ENCODE measurements at places on chromosomes 16 and 17.

- DNase-seq, result no peak
These were observed 70.6 kb downstream of the IRF8 start for GRCh38 chr16:85969591-85969990.

- DNase-seq, result no peak
These were observed 54.5 kb downstream of the TENT4B start for GRCh38 chr16:50207652-50208051.

DNA sequence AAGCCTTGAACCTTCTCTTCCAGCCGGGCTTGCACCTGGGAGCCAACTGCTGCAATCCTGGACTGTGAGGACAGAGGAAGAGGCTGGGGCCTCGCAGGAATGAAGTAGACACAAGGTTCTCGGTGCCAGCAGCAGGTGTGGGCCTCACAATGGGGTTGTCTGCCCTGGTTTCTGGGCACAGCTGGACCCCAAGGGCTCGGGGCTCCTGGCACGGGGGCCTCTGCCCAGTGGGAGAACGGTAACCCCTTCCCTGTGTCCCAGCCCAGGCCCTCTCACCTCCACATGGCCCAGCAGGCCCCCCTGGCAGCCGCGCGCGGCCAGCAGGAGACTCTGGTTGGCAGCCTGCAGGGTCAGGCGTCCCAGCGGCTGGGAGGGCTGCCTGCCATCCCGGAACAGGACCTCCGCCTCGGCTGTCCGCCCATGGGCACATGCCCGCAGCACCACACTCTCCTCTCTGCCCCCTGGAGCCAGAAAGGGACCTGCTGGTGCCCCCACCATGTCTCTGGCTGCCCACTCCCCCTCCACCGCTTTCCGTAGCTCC lies 46.9 kb downstream of the RMI2 start:
- no peak for DNase-seq

GRCh38 chr16:79093554-79093967 lies 507.0 kb downstream of the MAF start:
- peak; percentile 21 for DNase-seq

DNA sequence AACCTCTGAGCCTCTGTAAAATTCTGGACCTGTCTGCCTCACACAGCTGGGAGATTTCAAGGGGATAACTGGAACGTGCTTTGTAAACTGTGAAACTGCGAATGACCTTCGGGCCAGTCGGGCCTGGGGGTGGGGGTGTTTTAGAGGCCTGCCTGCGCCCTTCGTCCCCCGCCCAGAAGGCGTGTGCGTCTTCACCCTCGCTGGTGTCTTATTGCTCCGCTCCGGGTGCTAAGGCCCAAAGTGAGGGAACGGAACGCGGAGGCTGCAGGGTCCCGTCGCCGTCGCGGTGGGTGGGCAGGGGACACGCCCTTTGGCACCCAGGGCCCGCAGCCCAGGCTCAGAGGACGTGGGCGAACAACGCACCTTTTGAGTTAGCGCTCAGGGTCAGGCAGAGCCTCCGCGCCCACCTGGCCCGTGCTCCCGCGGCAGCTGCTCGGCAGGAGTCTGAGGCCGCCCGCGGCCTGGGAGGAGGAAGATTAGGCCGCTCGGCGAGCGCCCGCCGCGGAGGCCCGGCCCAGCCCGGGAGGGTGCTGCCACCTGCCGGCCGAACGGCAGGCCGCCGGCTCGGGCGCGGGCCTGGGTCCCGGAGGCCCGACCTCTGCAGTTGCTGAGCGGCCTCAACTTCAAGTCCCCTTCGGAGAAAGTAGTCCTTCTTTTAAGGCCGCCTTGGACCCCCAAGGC lies 29.7 kb downstream of the DCAKD start:
- peak; percentile 49 for DNase-seq

DNA sequence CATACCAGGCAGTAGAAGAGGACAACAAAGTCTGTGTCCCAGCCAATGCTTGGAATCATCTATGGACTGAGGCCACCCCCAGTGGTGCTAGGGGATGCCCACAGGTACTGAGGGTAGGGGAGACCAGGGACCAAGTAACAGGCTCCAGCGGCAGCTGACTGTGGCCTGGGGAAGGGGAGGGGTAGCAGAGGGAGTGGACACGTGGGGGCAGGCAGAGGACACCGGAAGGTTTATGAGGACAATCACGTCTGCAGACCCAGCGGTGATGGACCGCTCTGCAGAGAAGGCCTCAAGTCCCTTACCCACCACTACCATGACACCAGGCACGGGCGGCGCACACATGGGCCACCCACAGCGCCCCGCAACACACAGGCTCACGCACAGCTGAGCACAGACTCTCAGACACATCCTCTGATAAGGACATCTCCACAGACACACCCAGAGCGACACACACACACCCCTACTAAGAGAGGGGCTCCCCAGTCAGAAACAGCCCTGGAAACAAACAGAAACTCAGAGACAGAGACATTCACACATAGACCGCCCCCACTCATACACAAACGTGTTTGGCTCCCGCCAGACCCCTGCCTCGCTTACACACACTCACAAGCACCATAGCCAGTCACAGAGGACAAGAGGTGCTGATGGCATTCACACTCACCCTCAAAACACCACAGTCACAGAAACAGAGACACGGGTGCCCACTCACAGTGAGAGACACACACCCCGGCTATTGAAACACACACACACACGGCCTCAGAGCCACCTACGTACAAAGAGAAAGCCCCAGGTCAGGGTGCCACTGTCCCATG lies 35.8 kb downstream of the SRCIN1 start:
- DNase-seq, result no peak

- DNase-seq, result no peak
These were observed 191.6 kb downstream of the WWOX start for GRCh38 chr16:78290872-78291591.

GRCh38 chr17:31371511-31372097 lies 19.9 kb upstream of the RAB11FIP4 start:
- no peak for DNase-seq

DNA sequence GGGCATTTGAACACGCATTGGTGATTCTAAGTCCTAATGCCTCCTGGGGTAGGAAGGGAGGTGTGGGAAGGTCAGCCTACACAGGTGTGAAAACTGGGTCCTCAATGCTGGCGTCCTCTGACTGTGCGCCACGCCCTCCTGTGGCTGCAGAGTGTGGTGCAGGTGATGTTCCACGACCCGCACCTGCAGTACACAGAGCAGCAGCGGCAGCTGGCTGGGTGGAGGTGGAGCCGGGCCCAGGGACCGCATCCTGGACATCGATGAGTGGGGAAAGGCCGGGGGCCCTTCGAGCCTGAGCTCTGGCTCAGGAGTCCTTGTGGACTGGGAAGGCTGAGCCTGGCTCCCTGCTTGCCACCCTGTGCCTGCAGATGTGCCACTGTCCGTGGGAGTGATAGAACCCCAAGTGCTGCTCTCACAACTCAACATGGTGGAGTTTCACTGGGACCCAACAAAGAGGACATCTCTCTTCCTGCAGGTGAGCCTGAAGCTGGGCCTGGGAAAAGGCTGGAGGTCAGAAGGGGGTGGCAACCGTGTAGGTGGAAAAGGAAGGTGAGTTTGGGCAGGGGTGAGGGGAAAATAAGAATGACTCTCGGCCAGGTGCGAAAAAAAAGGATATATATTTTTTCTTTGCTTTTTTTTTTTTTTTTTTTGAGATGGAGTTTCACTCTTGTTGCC lies 14.0 kb upstream of the STAC2 start:
- peak; percentile 47 for DNase-seq

DNA sequence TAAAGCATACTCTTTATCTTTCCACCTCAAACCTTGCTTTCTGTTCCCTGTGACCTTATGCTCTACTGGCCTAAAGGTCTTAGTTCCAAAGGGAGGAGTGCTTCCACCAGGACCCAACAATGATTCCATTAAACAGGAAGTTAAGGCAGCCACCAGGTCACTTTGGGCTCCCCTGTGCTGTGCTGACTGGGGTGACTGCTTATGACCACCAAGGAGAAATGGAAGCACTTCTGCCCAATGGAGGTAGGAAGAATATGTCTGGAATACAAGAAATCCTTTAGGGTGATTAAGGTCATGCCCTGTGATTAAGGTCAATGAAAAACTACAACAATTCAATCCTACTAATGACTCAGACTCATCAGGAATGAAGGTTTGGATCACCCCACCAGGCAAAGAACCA lies 233.8 kb upstream of the CDH11 start:
- DNase-seq, result no peak

GRCh38 chr17:34365340-34365739 lies 2.3 kb upstream of the CCL1 start:
- DNase-seq, result no peak

DNA sequence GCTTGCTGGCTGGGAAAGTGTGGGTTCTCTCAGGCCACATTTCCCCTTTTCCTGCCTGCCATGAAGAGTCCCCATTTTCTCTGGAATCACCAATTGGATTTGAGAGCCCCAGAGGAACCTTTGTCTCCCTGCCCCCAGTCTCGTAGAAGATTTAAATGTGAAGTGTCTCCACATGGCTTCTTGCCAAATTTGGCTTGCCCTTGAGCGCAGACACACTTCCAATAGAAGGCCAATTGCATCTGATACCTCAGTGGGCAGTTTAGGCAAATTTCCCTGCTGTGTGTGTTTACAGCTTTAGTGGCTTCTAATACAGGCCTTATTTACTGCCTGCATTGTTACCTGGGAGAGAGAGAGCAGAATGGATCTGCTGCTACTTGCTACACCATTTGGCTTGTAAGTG lies 29.7 kb downstream of the CDK5R1 start:
- DNase-seq, result no peak

DNA sequence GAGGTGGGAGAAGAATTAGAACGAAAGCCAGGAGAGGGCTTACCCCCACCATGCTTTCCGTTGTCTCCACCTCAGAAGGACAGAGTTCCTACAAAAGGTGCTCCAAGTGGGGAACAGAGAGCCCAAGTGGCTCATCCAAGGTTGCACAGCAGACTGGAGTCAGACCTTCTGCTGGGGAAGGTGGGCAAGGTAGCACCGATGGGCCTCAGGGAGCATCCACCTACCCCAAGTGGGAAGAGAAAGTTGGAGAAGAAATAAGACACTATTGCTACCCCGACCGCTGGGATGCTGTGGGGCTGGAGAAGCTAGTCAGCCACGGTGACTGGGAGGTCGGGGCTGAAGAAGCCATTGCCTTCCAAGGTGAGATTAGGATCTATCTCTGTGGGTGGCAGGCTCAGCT lies 21.5 kb downstream of the UNC119 start:
- DNase-seq, result no peak

DNA sequence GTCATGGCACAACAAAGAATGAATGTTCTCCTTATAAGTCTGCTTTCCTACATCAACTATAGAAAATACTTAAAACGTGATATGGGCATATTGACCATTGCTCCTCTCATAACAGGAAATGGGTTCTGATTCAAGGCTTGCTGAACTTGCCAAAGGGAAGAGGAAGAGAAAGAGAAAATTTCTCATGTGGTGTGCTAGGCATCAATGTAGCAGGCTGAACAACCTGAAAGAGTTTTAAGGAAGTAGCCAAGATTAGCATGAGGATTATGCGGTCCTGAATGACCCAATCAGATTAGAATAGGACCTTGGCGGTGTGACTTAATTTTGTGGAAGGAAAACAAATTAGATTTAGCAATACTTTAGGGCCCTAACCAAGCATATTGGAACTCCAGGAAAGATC lies 617.7 kb upstream of the CDH11 start:
- no peak for DNase-seq

DNA sequence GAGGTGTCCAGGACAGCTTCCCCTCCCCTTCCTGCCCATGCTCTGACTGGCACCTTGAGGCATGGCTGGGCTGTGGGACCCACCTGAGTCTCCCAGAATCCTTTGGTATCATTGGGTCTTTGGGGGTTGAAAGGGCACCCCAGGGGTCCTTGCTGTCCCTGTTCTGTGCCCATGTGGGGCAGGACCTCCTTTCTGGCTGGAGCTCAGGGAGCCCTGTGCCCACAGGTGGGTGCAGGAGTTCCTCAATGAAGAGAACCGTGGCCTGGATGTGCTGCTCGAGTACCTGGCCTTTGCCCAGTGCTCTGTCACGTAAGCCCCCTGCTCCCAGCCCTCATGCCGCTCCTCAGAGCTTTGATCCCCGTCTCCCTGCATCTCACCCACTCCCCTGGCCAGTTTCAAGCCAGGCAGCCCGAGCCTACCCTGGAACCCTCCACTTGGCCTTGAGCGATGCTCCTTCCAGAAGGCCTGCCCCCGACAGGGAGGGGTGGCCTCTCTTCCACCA lies 11.8 kb downstream of the FMNL1 start:
- no peak for DNase-seq

DNA sequence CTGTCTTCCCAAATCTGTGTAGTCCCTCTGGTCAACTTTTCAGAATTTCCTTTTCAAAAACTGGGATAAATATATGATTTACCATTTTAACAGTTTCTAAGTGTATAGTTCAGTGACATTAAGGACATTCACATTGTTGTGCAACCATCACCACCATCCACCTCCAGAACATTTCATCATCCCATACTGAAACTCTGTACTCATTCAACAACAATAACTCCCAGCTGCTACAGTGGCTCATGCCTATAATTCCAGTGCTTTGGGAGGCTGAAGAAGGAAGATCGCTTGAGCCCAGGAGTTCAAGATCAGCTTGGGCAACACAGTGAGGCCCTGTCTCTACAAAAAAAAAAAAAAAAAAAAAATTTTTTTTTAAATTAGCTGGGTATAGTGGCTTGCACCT lies 131.0 kb downstream of the AATF start:
- DNase-seq, result no peak

GRCh38 chr16:63703612-63704011 lies 1418.3 kb downstream of the CDH11 start:
- DNase-seq, result no peak

DNA sequence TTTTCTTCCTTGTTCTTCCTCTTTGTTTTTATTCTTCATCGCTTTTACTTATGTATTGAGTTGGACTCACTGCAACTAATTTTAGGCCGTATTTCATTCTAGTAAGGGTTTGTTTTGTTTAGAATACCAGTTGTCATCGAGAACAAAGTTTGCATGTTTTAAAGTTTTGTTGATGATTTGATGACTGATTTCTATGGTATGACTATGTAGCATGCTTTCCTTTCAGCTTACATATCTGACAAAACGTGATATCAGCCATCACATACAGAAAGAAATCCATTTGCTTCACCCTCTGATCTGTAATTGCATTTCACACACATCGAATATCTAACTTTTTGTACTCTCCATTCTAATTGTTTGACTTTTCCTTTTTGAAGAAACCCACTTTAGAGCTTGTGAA lies 4.0 kb downstream of the PRKCA start:
- DNase-seq, result no peak

DNA sequence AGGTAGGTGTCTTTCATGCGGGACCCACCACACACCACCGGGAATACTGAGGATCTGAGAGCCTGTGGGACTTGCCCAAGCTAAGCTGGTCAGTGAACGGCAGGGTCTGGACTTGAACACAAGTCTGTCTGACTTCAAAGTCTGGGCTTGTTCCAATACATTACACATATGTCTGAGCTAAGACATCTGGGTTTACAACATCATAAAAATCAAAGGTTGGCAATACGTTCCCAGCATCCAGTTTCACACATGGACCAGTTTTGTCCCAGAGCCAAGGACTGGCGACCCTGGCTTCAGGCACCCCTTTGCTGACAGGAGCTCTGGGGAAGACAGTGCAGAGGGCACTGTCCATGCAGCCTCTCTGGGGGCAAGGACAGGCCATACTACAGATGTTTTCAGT lies 27.9 kb upstream of the AXIN2 start:
- no peak for DNase-seq

- no peak for DNase-seq
These were observed 65.7 kb upstream of the LYRM9 start for GRCh38 chr17:27958708-27959381.

Measured in activated T-helper 9 cell treated with anti-CD3 and anti-CD28 coated beads, Interleukin-2, amount 50 U/mL, for 16 hours (primary cell).